ENCODE measurements at places on chromosomes 7 and 10.

DNA sequence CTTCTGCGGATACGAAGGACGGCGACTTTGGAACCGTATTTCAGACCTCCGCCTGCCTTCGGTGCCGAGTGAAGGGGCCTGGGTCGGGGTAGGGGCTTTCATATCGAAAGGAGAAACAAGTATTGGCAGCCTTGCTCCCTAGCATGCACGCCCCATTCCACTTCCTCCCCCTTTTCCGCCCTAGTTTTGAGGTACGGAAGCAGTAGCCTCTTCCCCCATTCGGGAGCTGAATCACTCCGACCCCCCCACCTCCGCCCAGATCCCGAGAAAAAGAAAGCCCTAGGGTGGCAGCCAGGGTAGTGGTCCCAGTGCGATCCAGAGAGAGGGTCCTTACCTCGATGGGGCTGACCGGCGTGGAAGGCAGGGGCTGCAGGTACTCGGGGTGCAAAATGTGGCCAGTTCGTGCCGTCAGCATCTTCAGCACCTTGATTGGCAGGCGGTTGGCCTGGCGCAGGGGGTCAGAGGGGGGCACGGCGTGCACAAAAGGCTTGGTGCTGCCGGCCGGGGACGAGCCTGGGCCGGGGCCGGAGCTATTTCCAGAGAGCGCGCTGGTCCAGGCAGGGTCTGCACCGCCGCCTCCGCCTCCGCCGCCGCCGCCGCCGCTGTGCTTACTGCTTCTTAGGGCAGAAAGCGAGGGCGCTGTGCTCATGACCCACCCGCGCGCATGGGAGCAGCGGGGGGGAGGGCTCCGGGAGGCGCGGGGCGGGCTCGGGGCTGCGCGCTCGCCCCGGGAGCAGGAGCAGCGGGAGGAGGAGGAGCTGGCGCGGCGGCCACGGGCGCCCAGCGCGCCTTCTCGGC lies 594 bp downstream of the ZNF503 start:
- peak; percentile 39 for DNase-seq

DNA sequence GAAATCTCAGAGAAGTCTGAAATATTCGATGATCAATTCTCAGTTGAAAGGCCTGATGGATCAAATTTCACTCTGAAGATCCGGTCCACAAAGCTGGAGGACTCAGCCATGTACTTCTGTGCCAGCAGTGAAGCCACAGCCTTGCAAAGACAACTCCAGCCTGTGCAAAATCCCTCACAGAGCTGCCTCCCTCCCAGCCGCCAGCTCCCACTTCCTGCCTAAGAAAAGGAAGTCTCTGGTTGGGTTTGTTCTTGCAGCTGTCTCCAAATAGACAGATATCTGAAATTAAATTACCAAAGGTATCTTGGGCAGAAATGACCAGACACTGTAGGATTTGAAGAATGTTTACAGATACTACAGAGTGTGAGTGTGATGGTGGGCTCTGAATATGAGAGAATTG lies 43.4 kb upstream of the PRSS58 start:
- no peak for DNase-seq

- DNase-seq = no peak
Observed at GRCh38 chr7:109641445-109641844, 1071.8 kb downstream of the DNAJB9 start.

- no peak for DNase-seq
Observed at GRCh38 chr10:2839081-2839725, 228.1 kb upstream of the PFKP start.

DNA sequence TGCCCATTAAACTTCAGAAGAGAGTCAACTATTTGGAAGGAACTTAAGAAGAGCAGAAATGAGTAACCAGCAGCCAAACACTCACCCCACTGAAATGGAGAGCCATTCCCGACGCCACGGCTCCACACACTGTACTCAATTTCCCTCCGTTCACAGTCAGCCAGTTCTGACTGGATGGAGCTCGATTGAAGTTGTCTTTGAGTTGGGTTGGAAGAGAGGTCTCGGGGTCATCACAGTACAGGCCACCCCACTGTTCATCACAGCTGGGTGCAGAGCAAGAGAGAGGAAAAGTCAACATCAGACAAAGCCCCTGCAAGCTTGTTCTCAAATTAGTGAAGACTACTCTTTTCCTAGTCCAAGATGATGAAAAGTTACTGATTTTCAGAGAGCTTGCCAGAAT lies 75.9 kb upstream of the SLC26A5 start:
- no peak for DNase-seq

GRCh38 chr10:88979153-88979562 lies 11.4 kb upstream of the FAS start:
- DNase-seq = no peak

- DNase-seq = no peak
Observed at GRCh38 chr10:97648562-97649404, 8.3 kb downstream of the PI4K2A start.

- DNase-seq = no peak
Observed at GRCh38 chr7:78020874-78021249, 222.3 kb downstream of the PHTF2 start.
